ENCODE measurements at places on chromosomes 7 and 10.

DNA sequence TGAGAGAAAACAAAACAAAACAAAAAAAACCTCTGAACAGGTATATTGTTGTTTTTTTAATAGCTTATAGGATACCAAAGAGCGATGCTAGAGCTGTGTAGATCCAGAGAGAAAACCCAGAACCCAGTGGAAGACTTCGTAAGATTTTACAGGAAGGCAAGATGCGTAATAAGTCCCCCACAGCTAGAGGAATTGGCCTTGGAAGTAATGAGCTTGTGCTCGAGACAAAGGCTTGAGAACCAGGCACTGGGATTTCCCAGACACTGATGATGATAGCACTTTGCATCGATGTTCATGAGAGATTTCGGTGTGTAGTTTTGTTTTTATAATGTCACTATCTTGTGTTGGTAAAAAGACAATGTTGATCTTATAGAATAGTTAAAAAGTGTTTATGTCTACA, 821.5 kb upstream of the IGFBP3 start:
- no peak for DNase-seq

DNA sequence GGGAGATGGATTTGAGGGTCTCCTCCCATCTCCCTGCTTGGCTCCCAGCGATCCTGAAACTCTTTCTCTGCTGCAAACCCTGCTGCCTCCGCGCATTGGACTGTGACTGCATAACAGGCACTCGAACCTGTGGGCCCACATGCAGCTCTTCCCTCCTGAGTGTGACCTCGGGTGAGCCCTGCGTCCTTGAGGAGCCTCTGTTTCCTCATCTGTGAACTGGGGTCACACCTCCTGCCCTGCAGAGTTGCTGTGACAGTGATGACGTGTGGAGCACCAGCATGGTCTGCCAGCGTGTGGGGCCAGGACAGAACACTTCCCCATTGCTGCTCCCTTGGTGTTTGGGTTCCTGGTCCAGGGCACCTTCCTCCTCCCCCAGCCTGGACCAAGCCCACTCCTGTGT, 46.9 kb upstream of the PSMG3 start:
- DNase-seq: no peak

DNA sequence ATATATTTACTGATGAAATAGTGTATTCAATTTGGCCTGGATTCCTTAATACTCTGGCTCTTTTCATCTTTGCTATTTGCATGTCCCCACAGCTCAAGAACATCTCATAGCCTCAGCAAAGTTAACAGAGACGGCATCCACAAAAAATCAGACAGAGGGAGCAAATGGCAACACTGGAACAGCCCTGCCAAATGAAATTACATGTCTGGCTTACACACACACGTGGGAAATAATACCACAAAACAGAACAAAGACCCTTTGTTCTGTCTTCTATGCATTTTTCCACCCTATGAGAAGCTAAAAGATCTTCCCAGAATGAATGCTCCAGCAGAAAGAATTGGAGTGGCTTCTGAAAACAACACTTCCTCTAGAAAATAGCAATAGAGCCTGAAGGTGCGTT, 139.5 kb downstream of the ALOX5 start:
- DNase-seq: no peak

GRCh38 chr10:35194471-35194870, 67.8 kb downstream of the CREM start:
- DNase-seq: no peak

GRCh38 chr7:68185631-68186456, 1189.2 kb downstream of the TYW1 start:
- DNase-seq: no peak

DNA sequence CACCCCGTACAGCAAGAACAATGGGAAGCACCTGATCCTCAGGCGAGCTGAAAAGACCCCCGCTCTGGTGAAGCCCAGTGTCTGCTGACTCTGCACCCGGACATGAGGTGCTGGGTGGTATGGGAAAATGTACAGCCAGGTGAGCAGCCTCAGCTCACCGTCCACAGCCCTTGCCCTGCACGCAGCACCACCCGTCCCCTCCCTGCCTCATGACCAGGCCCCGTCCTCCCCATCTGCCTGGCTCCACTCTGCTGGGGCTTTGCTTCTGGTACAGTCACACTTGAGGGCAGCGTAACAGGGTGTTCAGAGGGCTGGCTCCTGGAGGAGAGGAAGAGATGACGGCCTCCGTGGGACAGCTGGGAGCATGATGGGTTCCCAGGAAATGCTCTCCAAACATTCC, 49.1 kb downstream of the NCAPG2 start:
- DNase-seq: no peak

GRCh38 chr7:77674878-77675277, 21.4 kb upstream of the RSBN1L start:
- no peak for DNase-seq

DNA sequence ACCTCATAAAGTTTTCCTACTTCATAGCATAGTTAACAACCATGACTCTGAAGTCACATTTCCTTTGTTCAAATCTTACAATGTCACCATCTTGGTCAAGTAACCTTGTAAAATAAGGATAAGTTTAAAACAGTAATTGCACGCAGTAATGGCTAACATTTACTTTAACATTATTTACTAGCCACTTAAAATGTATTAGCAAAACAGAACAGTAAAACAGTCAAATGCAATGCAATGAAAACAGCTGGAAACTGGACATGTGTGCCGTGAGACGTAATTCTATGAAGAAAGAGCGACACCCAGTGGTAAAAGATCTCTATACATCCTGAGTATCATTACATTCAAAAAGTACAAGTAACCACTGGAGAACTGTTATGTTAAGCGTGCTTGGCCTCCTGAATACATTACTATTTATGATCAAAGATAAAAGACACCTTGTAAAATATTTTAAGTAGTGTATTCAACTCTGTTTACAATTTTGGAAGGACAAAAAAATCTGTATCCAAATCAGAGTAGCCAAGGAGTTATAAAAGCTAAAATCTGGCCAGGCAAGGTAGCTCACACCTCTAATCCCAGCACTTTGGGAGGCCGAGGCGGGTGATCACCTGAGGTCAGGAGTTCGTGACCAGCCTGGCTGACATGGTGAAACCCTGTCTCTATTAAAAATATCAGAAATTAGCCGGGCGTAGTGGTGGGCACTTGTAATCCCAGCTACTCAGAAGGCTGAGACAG, 27.2 kb downstream of the ATE1 start:
- DNase-seq: peak; percentile 20

DNA sequence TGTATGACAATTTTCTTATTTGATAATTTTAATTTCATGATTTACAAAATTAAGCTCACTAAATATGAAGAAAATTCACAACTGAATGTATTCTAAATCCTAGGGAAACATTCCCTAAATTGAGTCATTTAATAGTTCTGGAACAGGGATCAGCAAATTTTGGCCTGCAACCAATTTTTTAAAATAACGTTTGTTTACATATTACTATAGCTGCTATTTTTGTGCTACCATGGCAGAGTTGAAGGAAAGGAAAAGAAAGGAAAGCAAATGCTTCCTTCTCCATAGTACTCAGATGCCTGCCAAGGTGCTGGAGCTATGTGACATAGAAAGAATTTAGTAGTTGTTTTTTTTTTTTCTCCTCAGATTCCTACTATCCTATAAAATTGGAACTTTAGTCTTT, 1307.7 kb upstream of the LRRTM3 start:
- no peak for DNase-seq

DNA sequence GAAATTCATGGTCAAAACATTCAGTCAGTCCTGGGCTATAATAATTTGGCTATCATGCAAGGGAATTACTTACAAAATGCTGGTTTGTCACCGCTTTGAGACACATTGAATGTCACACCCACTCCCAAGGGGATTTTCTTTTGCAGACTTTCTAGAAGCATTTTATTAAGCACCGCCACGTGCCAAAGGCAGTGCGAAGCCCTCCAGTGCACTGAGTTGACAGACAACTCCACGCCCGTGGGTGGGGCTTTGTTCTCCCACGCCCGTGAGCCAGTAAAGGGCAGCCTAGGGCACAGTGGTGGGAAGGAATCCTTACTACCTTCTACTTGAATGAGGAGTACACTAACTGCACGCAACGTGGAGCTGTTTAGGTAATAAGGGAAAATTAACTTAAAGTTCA, 515.8 kb downstream of the KCNMA1 start:
- no peak for DNase-seq

DNA sequence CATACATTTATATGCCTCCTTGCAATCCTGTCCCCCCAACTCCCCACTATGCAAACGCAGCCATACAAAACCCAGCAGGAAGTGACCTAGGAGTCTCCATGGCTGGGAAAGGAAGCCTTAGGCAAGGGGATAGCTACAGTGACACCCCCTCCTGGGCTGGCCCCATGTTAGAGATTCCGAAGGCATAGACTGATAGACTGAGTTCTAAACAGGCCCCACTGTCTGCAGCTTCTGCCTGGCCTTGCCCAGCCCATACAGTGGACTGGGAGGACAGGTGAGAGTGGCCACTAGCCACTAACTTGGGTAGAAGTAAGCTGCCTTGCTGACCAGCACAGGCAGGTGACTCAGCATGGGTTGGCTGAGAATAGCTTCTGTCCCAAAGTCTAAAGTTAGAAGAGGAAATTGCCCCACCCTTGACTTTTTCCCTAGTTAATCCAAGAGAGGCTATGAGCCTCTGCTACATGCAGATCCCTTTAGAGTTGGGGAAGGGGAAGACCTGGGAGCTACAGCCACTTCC, 106.3 kb downstream of the C10orf105 start:
- no peak for DNase-seq

GRCh38 chr7:2687338-2687869, 598 bp upstream of the AMZ1 start:
- DNase-seq: no peak

GRCh38 chr10:93058139-93058538, 2.5 kb upstream of the CYP26C1 start:
- DNase-seq: no peak

- DNase-seq: peak; percentile 12
Observed at GRCh38 chr10:69124563-69125268, 738 bp downstream of the VPS26A start.

GRCh38 chr10:29378106-29378505, 89.2 kb downstream of the LYZL1 start:
- DNase-seq: no peak

Measured in GM12891 (cell line).